ENCODE measurements at places on chromosomes 11 and 22.

GRCh38 chr11:118872403-118872821 lies 11.3 kb upstream of the CXCR5 start:
- no peak for DNase-seq

GRCh38 chr11:121249039-121249663 lies 43.4 kb upstream of the SC5D start:
- no peak for DNase-seq

GRCh38 chr22:35952576-35952975 lies 76.0 kb downstream of the RBFOX2 start:
- DNase-seq, result no peak

GRCh38 chr11:69358398-69359020 lies 64.6 kb downstream of the MYEOV start:
- no peak for DNase-seq

DNA sequence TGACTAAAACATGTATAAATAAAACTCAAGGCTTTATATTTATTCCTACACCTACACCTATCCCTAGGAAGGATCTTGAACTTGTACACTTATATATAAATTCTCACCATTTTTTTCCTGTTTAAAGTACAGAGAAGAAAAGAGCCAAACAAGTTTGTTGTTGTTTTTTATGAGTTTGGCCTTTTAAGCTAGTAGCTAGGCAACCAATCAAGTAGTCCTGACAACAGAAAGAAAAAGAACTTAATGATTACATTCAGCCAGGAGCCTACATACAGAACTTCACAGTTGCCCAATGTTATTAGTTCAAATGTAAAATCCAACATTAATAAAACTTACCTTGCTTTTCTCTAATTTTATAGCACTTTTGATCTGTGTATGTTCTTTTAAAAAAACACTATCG lies 316.2 kb downstream of the SOX6 start:
- no peak for DNase-seq

GRCh38 chr11:129391821-129392220 lies 16.2 kb downstream of the BARX2 start:
- no peak for DNase-seq

- peak; percentile 30 for DNase-seq
Measured at GRCh38 chr11:129435499-129436245, 60.0 kb downstream of the BARX2 start.

GRCh38 chr11:120192831-120193625 lies 17.8 kb upstream of the OAF start:
- peak; percentile 34 for DNase-seq

DNA sequence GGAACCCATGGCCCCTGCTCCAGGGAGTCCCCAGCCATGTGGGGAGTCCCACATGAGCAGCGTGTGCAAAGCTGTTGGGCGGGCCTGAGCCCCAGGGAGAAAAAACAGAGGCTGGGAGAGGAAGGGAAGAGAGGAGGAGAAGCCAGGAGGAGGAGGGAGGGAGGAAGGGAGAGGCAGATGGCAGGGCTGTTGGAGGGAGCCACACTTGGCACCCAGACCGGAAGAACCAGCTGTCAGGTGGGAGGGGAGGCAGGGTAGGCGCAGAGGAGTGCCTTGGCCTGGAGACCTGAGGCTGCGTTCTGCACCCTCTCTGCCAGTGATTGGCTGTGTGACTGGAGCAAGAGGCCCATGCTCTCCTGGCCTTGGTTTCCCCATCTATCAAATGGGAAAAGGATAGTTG lies 6.7 kb downstream of the SYNGR1 start:
- no peak for DNase-seq

GRCh38 chr11:4704054-4704789 lies at the start of gene MMP26:
TSS of gene MMP26 (plus strand) at chr11:4704784.
- no peak for DNase-seq

- no peak for DNase-seq
Measured at GRCh38 chr11:46134540-46134939, 13.3 kb upstream of the PHF21A start.

DNA sequence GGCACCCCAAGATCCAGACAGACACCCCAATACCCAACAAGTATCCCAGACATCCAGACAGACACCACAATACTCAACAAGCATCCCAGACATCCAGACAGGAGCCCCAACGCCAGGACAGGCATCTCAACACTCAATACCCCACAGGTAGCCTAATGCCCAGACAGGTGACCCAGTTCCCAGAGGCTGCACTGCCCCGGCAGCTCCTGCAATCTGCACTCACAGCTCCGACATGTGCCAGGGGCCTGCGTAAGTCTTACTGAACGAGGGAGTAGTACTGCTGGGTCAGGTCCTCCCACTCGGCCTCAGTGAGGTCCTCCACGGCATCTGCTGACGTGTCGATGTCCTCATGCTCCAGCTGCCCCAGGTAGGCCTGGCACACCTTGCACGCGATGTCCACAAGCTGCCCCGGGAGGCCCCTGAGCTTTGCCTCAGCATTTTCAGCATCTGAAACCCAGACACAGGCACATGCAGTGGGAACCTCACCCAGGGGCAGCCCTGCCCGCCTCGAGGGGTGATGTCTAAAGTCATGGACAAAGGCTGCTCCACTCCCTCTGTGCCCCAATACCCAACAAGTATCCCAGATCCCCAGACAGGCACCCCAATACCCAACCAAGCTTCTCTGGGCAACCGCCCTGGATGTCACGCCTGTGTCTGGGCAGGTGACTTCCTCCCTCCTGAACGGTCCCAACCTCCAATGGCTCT lies 16.6 kb downstream of the TTLL8 start:
- DNase-seq, result no peak

GRCh38 chr11:13101644-13102512 lies 92.8 kb downstream of the RASSF10 start:
- DNase-seq, result no peak
